Right lung (tissue), 10 donors: ENCODE measurements at places on chromosomes 1 and 21.
A peak's percentile ranks its signal among the peaks of the same experiment; 100 is the strongest.

DNA sequence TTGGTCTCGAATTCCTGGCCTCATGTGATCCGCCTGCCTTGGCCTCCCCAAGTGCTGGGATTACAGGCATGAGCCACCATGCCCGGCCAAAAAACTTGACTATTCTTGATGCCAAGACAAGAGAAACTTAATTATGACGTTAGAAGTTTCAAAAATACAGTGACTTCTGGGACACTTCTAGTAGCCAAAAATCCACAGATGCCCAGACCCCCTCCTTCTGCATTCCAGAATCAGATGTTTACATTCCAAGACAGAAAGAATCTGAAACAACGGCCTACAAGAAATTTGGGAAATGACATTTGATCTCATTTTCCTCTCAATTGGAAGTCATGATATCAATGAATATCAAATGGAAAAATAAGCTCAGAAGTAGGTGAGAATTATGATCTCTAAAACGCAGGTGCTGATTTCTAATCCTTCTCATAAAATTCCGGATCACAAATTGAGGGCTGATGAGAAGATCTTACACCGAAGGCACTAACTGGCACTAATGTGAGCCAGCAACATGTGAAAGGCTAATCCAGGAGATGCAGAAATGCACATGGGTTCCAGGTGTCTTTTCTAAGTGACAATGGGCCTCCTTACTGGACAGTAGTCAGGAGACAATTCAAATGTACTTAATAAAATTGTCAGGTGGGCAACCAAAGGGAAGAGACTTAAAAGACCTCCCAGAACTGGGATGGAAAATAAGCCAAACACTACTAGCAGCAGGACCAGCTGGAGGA lies 5.5 kb downstream of the RAB29 start:
- DNase-seq = no peak

DNA sequence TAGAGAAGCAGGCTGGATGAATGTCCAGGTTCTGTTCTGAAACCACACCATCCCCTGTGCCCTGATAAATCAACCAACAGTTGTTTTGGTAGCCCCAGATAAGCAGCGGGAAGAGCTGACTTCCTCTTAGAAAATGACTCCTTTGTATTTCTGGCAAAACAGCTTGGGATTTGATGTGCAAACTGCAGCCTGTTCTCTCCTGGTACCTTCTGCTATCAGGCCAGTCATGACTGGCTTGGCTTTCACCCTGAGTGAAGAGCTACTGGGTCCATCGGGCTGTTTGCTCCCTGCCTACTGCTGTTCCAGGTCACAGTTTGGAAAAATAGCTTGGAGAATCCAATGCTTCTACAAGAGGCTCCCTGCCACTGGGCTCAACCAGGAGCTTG lies 116.8 kb downstream of the DTL start:
- DNase-seq = no peak

DNA sequence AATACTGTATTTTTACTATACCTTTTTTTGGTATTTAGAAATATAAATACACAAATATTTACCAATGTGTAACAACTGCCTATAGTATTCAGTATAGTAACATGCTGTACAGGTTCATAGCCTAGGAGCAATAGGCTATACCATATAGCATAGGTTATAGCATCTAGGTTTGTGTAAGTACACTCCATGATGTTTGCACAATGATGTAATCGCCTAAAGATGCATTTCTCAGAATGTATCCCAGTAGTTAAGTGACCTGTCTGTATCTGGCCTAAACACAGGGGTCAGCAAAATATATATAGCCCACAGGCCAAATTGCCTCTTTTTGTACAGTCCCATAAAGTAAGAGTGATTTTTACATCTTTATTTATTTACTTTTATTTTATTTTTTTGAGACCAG lies 24.2 kb downstream of the ZBTB8OS start:
- no peak for DNase-seq

DNA sequence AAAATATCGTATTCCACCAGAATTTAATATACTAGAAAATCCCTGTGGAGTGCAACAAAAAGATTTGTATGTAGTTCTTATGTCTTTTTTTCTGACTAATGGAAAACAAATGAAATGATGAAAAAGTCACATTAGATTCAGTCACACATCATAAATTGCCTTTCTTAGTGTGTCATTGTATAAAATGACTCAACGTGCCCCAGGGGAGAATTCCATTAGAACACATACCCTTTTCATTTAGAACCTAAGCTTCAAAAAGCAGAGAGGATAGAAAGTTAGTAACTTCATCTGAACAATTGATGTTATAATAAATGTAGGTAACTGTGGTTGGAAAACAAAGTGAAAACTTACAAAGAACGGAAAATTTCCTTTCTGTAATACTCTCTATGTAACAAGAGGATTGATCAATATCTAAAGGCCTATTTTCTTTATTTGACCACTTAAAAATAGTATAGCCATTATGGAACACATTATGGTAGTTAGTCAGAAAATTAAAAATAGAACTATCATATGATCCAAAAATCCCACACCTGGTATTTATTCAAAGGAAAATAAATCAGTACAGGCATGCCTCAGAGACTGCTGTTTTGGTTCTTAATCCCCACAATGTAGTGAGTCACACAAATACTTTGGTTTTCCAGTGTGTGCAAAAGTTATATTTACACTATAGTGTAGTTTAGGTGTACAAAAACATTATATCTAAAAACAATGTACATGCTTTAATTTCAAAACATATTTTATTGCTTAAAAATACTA lies 1016.1 kb downstream of the KCNT2 start:
- no peak for DNase-seq

GRCh38 chr1:183303901-183304300 lies 114.3 kb downstream of the NMNAT2 start:
- no peak for DNase-seq

- DNase-seq = no peak
Measured at GRCh38 chr21:17921579-17922530, 102.7 kb upstream of the C21orf91 start.

GRCh38 chr1:243254233-243254926 lies 701 bp downstream of the CEP170 start:
- DNase-seq = peak; percentile 62

- no peak for DNase-seq
Measured at GRCh38 chr1:206435445-206435844, 34.8 kb upstream of the IKBKE start.

- DNase-seq = no peak
Measured at GRCh38 chr1:43197343-43198127, 25.4 kb downstream of the CFAP57 start.
